ENCODE measurements at places on chromosomes 16 and 17. TPM values are rescaled to one million over a fixed set of nuclear protein-coding genes. Genes with fewer than 3 reads are reported as not detected.

- no peak for DNase-seq
These were observed 258.4 kb upstream of the CACNG5 start for GRCh38 chr17:66576473-66576872.

- DNase-seq = no peak
These were observed 154.3 kb downstream of the CPPED1 start for GRCh38 chr16:12649356-12649755.

- peak; percentile 77 for DNase-seq
These were observed 16.4 kb downstream of the CDH5 start for GRCh38 chr16:66382966-66383299.

- DNase-seq = peak; percentile 89
These were observed 1.9 kb downstream of the PMP22 start for GRCh38 chr17:15263206-15263579.

DNA sequence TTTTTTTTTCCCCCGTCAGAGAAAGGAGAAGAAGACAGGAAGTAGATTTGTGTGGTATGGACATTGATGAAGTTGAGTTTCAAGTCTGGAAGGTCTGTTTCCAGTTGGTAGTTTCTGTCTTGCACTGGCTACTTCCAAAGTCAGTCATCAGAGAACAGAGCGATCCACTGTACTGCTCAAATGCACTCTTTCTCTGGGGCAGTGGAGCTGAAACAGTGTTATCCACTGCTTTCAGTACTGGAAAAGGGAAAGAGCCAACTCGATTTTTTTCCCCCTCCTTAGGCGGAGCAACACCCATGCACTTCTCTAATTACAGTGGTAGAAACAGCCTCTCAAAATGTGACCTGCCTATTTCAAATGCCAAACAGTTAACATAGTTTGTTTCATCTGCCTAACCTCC lies 7.4 kb downstream of the PRKCA start:
- DNase-seq = peak; percentile 26

DNA sequence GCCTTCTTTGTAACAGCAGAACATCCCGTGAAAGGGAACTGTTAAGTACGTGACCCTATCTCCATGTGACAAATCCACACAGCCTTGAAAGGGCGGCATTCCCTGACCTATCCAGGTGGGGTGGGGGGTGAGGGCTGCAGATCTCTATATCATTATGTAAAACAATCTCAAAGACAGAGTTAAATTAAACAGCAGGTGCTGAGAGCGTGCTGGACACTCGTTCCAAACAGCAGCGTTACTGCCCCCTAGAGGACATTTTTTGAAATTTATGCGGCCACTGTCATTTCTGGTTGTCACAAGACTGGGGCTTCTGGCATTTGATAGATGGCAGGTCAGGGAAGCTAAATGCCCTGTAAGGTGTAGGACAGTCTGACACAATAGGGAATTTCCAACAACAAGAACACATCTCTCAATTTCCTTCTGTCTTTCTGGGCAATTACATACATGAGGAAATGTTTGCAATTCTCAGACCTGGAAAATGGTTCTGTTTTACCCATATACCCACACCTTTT lies 6.7 kb upstream of the SLC25A39 start:
- peak; percentile 62 for DNase-seq

- DNase-seq = peak; percentile 99
These were observed 8.2 kb upstream of the MMP2 start for GRCh38 chr16:55470533-55471371.

DNA sequence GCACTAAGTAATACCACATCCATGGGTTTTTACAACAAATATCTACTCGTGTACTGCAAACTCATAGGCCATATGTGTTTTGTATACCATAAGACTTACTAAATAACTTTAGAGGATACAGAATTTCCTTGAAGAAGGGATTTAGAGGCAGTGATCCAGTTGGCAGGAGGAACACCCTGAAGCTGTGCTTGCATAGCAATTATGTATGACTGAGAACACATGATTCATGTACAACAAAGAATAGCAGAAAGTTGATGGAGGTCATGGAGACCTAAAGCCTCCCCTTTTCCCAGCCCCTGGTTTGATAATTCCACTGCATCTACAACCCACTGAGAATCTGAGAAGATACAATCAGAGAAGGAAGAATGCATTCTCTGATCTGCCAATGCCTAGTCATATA lies 83.8 kb upstream of the PMFBP1 start:
- DNase-seq = no peak

- DNase-seq = peak; percentile 1
These were observed 428.0 kb downstream of the CA10 start for GRCh38 chr17:51730303-51731050.

GRCh38 chr17:41150026-41150425 lies 401 bp upstream of the KRTAP4-5 start:
- DNase-seq = no peak

DNA sequence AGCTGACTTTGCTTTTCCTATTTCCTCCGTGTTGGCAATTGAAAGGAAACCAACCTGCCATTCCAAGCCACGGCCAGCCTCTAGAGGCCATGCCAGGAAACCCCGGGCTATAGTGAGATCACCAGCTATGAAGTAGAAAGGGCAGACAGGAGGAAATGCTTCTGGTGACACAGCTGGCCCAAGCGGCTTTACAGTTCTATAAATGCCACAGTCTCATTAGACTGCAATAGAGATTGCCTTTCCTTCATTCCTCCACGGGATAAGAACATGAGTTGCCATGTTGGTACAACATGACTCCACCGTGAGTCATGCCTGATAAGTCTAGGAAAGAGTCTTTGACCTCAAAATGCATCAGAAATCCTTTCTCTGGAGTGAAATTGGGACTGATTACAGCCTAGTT lies 384.9 kb downstream of the GRIN2A start:
- peak; percentile 92 for DNase-seq

DNA sequence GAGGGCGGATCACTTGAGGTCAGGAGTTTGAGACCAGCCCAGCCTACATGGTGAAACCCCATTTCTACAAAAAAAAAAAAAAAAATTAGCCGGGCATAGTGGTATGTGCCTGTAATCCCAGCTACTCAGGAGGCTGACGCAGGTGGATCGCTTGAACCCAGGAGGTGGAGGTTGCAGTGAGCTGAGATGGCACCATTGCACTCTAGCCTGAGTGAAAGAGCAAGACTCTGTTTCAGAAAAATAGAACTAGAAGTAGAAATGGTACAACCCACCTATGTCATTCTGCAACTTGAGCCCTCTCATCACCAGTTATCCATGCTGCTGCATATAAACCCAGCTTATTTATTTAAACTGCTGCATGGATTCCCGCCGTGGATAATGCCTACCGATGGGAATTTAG lies 1.6 kb downstream of the SCNN1B start:
- no peak for DNase-seq

DNA sequence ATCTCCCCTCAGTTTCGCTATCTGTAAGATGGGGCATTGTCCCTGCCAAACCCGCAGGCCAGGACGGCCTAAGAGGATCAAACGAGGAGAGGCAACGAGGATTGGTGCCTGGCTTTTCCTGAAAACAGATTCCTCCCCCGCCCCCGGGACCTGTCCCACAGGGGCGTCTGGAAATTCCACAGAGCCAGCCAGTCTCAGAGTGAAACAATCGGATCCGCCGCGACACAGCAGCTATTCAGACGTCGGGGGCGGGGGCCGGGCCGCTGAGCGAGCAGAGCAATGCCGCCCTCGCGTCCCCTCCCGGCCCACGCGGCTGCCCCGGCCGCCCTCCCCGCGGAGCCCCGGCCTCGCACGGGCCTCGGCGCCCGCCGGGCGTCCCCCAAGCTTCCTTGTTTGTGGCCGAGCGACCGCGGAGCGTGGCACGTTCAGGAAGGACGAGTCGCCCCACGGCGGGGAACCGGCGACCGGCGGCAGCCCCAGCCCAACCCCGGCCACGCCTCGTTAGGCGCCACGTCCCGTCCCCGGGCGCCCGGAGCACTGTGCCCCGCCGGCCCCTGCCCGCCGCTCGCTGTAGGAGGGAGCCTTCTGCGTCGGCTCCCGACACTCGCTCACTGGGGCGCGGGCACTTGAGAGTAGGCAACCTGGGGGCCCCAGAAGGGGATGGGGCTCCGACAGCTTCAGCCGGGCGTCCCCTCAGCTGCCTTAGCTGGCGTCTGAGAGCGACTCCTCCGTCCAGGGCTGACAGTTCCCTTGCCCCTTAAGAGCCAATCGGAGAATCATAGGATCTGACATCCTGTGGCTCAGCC lies 29.6 kb upstream of the PHOSPHO1 start:
- DNase-seq = peak; percentile 81

GRCh38 chr17:51270636-51271035 lies 10.3 kb downstream of the UTP18 start:
- no peak for DNase-seq

- no peak for DNase-seq
These were observed 328.1 kb downstream of the C16orf95 start for GRCh38 chr16:86988920-86989696.

DNA sequence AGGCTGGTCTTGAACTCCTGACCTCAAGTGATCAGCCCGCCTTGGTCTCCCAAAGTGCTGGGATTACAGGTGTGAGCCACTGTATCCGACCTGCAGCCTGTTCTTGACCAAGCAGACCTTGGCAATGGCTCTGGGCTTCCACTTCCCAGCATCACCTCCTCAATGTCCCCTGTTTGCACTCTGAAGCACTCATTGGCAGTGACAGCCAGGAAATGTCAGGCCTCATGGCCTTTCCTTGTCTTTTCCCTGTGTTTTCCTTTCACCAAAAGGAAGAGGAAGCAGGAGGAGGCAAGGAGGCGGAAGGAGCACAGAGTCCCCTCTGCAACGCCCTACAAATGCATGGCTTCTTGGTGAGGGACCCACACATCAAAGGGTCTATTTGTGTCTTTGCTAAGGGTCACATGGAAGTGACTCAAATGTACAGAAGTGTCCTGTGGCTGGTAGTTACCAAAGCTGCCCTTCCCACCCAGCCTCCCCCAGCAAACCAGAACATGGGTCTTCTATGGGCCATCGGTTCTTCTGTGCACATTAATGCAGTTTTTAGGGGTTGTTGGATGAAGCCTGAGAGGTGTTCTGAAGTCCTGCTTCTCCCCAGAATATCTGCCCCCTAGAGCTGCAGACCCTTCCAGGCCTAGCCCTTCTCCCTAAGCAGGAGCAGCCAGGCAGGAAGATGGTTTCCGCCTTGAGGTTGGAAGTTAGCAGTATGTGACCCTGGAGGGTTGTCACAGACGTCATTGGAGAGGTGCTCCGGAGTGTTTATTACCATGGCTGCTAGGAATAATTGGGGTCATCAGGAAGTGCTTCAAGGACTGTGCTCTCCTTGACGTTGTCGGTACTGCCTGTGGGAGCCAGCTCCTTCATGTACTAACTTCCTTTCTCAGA lies 60.8 kb downstream of the WIPI1 start:
- DNase-seq = no peak

DNA sequence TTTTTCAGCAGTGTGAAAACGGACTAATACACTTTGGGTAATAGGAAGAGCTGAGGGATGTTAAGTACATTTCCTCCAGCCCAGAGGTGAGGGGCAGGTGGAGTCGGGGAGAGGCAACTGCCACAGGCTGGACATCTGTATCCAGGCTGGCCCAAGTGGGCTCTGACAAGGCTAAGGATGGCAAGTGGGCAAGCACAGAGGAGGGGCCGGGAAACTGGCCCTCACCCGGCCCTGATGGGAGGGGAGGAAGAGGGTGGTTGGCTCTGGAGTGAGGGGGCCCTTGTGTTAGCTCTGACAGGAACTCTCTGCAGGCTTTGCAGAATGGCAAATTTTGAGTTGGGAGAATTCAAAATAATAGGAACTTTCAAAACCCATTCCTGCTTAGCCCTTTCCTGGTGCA lies 251.0 kb upstream of the TNRC6C start:
- no peak for DNase-seq

JUP gene
- 37.2 TPM for total RNA-seq

COPZ2 gene
- total RNA-seq = 41.7 TPM

TRPV3 gene
- total RNA-seq = 0.10 TPM

Data from RPMI7951 (cell line).